Stimulated activated CD8-positive, alpha-beta memory T cell treated with anti-CD3 and anti-CD28 coated beads, Interleukin-4, amount 100 ng/mL, for 1 hour (primary cell): ENCODE measurements at places on chromosomes 1 and 21.

- DNase-seq, result no peak
Measured at GRCh38 chr1:198776602-198777029, 137.8 kb downstream of the PTPRC start.

GRCh38 chr1:168654198-168654915 is 74.6 kb downstream of the DPT start:
- no peak for DNase-seq

GRCh38 chr1:213976665-213977485 is 10.9 kb upstream of the PROX1 start:
- DNase-seq, result no peak

DNA sequence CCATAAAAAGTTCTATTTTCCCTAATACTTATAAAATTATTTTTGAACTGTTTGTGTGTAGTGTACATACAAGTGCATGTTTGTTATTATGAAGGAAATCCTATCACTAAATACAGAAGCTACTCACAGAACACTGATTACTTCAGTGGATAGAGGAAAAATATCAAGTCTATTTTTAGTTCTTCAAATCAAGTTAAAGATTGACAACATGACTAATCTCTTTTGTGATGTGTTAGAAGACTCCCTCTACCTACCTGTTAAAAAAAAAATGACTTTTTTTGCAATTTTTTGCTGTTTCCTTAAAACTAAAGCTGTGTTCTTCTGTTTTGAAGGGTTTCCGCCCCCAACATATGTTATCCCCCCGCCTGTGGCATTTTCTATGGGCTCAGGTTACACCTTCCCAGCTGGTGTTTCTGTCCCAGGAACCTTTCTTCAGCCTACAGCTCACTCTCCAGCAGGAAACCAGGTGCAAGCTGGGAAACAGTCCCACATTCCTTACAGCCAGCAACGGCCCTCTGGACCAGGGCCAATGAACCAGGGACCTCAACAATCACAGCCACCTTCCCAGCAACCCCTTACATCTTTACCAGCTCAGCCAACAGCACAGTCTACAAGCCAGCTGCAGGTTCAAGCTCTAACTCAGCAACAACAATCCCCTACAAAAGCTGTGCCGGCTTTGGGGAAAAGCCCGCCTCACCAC is 45.5 kb downstream of the NCF2 start:
- no peak for DNase-seq

DNA sequence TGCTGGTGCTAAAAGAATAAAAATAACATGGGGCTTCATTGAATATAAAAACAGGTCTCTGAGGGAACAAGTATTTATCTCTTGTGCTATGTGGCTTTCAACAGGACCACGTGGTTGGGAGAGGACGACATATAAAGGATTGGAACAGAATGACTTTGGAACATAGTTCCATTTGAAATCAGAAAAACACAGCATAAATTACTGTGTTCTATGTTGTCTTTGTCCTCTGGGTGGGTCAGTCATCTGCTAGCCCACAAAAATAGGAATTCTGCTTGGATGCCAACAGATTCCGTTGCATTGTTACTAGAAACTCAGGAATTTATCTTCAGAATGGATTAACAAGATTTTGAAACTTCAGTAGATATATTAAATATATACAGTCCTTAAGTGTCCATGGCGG is 5.9 kb downstream of the CEP85 start:
- no peak for DNase-seq
